D721Med (cell line): ENCODE measurements at places on chromosomes 13 and 19.

DNA sequence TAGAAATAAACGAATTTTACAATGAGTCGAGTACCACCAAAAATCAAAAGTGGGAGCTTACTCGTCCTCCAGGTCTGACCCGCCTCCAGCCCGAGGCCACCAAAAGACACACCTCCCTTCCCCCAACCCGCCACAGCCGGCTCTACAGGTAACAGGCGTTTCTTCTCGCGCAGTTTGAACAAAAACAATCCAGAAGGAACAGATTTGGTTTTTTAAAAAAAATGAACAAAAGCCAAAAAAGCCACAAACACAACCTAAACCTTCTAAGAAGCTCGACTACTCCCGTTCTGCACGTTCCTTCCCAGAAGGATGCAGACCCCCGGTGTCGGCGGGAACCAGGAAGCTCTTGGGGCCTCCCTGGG, 671 bp downstream of the ZDHHC20 start:
- DNase-seq, result no peak

GRCh38 chr19:5799247-5800241, 5.3 kb upstream of the NRTN start:
- DNase-seq, result peak; percentile 67

- no peak for DNase-seq
Observed at GRCh38 chr13:44237881-44238421, 135.7 kb upstream of the SERP2 start.

DNA sequence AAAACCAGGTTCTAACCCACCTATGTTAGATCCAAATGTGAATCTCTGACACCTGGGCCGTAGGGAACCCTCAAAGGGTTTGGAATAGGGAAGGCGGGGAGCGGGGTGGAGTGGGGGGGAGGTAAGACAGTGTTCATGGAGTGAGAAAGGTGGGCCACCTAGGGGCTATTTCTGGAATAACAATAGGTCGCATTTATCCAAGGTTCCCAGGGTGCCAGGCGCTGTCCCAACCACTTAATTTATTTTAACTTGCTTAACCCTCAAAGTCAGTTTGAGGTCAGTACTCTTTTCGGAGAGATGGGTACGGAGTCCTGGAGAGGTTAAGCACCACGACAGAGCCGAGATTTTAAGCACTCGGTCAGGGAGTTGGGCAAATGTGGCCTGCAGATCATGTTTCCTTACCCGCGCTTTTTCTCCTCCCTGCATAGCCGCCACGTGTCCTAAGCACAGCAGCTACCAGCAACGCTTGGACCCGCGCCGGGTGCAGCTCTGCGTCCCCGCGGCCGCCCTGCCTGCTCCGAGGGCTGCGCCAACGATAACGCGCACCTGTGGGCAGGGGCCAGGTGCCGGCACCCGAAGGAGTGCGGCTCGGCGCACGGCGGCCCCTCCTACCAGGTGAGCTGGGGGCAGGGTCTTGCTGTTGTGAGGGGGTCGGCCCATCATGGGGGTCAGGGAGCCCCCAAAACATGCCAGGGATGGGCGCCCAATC, 25.0 kb upstream of the FXYD3 start:
- DNase-seq, result peak; percentile 84

DNA sequence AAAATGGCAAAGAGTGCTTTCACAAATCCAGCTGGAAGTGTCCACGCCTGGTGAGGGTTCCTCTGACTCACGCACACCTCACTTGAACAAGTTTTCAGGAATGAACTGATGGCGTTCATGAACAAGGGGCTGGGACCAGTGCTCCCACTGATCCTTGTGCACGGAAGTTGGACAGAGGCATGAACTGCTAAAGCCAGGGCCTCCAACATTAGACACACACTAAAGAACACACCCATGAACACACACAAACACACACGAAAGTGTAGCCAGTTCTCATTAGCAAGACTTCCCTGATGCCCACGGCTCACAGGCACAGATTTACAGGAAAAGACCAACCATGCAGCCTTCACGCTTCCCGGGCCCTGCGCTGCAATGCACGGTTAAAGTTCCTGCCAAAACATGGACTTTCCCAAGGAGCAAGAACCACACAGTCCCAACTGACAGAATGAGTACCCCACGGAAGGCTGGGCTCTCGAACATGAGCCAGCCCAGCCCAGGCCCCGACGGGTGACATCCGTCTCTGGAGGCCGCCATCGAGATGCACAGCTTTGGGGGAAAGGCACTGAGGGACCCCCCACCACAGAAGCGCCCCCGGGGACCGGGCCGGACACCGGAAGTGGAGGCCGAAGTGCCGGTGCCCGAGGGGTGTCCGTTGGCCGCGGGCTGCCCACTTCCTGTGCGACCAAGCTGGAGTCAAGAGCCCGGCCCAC, 808 bp downstream of the DNMT1 start:
- no peak for DNase-seq

- no peak for DNase-seq
Observed at GRCh38 chr19:45306040-45306439, 16.6 kb downstream of the CKM start.

GRCh38 chr13:59409211-59409610, 754.5 kb downstream of the DIAPH3 start:
- no peak for DNase-seq

- DNase-seq, result no peak
Observed at GRCh38 chr19:19602713-19603324, 15.7 kb downstream of the PBX4 start.

DNA sequence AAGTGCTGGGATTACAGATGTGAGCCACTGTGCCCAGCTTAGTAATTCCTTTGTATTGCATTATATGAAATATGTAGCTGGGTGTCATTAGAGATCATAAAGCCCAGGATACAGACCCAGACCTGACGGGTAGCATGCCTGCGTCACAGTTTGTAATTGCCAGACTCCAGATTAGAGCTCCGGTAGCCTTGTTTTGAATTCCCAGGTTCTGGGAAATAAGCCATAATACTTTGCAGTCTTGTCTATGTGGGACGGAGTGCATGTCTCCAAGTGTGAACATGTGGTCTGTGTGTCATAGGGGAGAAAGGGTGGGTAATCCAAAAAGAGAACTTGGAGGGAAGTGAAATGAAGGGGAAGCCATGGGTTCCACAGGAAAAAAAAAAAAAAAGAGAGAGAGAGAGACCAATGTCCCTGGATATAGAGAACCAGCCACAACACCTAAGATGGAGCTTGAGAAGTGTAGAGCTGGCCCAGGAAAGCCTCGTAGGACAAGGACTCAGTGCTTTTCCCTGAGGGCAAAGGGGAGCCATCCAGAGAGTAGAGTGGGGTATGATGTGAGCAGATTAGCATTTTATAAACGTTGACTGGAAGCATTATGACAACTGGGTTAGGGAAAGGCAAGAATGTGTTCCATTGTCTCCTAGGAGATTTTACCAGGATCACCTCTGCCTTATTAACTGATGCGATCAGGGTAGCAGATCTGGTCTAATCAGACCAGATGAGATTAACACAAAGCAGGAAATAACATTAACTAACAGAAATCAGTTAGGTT, 2.6 kb downstream of the ZSCAN4 start:
- DNase-seq, result no peak

DNA sequence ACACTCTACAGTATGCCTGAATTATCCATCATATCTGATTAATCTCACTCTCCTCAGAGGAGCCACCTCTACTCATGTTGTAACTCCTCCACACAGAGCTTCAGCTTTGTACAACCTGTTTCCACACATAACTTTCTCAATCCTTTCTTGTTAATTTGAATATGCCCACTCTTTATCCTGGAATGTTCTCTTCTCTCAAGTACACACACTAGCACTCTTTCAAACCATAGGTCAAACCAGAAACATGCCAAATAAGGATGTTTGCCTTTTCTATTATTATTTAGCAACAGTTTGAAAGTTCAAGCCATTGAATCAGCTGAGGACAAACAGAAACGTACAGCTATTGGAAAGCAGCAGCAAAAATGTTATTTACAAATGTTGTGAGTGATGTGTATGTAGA, 110.3 kb downstream of the MIPEP start:
- DNase-seq, result no peak

- DNase-seq, result no peak
Observed at GRCh38 chr13:108963276-108963810, 333.9 kb downstream of the MYO16 start.

DNA sequence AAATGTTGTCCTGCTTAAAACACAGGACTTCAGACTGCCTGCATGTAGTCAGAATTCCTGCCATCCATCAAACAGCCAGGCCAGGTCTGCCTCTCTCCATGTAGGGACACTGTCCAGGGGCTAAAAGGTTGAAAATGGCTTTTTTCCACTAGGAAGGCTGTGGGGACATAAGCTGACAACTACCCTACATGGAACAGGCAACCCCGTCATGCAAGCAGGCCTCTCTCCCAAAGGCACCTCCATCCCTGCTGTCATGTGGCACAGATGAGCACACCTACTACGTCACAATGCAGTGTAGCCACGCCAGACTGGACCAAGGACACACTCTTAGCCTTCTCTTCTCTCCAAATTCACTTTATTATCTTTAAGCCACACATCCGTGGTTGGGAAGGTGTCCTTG, 40.8 kb downstream of the LATS2 start:
- no peak for DNase-seq

- DNase-seq, result no peak
Observed at GRCh38 chr13:87166348-87166747, 504.8 kb upstream of the SLITRK5 start.

GRCh38 chr13:53200498-53201453, 172.2 kb downstream of the OLFM4 start:
- peak; percentile 59 for DNase-seq

GRCh38 chr19:51568456-51568855, 2.6 kb upstream of the ZNF175 start:
- DNase-seq, result no peak

GRCh38 chr19:39497996-39498797, 550 bp upstream of the DLL3 start:
- DNase-seq, result no peak

GRCh38 chr19:7997809-7998480, 7.5 kb downstream of the ELAVL1 start:
- DNase-seq, result no peak

DNA sequence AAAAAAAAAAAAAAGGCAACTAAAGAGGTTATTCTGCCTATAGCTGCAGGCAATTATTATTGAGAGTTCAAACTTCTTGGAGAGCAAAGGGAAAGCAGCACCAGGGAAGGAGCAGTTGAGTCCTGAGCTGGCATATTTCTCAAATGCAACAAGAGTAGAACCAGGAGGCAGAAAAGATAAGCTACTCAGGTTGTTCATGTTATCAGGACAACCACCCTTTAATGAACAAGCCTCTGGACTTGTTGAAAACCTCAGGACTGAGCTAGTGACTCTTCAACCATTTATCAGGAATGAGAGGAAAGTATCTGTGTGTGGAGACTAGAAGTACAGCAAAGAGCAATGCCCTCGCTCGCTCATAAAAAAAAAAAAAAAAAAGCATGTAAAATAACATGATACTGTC, 183.0 kb downstream of the KCTD12 start:
- DNase-seq, result no peak

- DNase-seq, result no peak
Observed at GRCh38 chr13:82614086-82614485, 1268.2 kb downstream of the SLITRK1 start.

DNA sequence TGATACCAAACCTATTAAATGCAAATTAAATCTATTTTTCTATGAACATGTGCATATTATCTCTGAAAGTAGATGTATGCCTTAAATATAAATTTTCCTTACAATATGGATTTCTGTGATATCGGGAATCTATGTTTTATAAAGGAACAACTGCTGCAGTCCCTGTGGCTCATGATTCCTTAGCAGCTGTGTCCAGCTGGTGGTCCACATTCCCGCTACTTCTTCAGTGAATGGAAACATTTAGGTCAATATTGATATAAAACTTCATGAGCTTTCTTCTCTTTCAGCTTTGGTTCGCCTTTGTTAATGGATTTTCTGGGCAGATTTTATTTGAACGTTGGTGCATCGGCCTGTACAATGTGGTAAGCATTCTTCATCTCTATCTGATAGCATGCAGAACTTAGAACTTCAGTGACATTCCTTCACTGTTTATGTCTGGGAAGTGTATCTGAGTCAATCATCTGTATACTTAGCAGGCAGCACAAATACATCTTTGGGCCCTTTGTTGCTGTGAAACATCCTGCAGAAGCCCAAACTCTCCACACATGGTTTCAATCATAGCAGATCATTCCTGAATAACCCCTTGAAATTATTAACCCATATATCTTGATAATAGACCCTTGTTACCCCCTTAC, 223.9 kb downstream of the SHISA2 start:
- DNase-seq, result no peak

GRCh38 chr13:27549406-27549981, 70.8 kb downstream of the LNX2 start:
- no peak for DNase-seq

DNA sequence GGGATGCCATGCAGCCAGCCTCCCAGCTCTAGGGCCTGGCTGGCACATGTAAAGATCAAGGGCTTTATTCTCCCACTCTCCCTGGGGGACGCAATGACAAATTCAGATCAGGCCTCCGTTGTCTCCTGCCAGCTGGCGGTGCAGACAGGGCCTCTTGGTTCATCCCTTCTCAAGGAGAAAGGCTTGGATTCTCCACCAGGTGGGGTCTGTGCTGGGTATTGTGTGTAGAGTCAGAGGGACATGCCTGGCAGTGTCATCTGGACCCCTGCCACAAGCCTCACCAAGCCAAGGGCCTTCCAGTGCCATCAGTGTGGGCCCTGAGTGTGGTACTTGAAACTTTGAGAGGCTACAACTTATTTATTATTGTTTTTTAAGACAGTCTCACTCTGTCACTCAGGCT, 8.4 kb upstream of the PTPRS start:
- no peak for DNase-seq

- DNase-seq, result no peak
Observed at GRCh38 chr13:90020536-90021070, 1326.9 kb upstream of the MIR17HG start.

DNA sequence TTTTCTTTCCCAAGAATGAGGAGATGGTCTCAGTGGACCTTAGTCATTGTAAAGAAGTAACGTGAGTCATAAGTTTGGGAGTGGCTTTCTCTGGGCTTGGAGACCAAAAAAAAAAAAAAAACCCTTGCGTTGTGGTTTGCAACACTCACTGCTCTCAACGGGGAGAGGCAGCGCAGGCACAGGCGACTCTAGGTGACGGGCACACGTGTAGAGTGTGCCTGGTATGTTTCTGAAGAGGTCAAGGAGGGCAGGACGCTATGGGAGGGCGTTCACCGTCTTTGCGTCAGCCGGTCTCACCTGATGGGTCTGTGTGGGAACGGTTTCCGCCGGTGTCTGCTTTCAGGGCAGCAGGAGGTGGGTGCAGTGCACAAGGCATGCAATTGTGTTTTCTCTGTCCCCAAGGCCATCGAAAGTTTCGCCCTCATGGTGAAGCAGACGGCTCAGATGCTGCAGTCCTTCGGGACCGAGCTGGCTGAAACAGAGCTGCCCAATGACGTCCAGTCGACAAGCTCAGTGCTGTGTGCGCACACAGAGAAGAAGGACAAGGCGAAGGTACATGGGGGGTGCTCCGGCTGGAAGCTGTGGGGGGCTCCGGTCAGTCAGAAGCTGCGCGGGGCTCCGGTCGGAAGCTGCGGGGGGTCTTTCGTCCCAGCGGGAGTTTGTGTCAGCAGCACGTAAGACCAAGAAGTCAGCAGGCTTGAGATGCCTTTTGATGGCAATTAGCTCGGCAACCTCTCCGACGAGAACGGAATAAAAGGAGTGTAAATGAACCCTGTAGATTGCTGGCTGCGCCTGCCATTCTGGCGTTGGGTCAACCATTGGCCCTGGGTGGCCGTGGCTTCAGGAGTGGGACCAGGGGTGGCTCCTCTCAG, 40.8 kb upstream of the F7 start:
- no peak for DNase-seq

GRCh38 chr19:7441468-7442146, 47.2 kb downstream of the PEX11G start:
- no peak for DNase-seq

GRCh38 chr19:17620696-17621095, 65.2 kb downstream of the COLGALT1 start:
- no peak for DNase-seq

GRCh38 chr19:30669329-30670010, 297.3 kb downstream of the ZNF536 start:
- no peak for DNase-seq
